Testis (tissue), 5 donors: ENCODE measurements at places on chromosomes 7 and 10.
A peak's percentile ranks its signal among the peaks of the same experiment; 100 is the strongest.

DNA sequence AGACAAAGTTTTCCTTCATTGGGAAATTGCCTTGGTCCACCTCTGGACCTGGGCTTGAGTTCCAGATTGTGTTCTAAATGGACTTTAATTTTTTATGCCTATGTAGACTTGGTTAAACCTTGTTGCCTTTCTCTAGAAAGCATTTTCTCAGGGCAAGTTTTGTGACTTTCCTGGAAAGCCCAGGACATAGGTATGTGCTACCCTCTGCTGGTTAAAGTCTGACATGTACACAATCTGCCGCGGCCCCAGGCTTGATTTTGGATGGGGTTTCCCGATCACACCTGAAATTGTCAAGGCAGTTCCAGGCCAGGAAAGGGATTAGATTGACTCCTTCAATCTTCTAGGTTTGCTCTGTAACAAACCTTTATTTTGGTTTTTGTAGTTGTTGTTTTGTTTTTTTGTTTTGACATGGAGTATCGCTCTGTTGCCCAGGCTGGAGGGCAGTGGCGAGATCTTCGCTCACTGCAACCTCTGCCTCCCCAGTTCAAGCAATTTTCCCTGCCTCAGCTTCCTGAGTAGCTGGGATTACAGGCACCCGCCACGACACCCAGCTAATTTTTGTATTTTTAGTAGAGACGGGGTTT is 14.1 kb upstream of the AKR1B10 start:
- peak; percentile 56 for DNase-seq

DNA sequence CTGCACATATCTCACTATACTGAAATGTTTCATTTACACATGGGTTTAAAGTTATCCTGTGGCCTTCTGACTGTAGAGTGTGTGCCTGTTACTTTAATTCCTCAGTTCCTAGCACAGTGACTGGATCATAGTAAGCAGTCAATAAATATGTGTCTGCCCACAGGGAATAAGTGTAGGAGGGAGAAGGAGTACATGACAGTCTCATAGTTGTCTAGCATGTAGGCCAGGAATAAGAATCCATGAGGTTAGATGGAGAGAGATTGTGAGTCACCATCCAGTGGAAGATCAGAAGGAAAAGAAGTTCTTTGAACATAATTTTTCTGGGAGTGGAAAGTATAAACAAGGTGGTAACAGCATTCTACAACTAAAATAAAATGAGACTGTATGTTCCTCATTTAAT is 36.6 kb upstream of the SEMA3A start:
- DNase-seq, result no peak

DNA sequence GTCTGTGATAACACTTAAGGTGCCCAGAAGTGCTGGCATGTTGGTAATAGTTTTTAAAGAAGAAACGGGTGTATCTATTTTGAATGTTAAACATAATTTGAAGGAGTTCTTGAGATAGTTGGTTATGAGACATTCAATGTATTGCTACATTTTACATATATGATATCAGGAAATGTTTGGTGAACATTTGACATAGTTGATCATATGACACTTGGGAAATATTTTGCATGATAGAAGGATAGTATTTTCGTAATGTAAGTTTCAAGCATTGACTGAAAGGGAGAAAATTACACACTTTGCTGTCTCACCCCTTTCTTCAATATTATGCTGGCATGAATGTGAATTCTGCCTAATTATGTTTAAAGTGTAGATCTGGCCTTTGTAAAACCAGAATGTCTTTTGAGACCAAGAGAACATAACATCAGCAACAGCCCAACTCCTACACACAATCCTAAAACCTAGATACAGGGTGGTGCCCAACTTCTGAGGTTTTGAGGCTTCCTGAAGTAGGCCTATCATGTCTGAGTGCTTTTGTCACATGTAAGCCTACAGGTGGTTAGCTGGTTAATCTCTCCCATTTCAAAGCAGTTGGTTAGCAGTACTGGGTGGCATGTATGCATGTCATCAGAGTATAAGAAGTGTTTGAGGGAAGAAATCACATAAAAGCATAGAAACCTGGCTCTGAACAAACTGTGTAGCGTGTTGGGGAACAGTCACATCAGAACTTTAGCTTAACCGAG is 2.1 kb downstream of the ADD3 start:
- DNase-seq, result no peak

GRCh38 chr10:49615213-49615612 is 1.4 kb downstream of the CHAT start:
- no peak for DNase-seq

GRCh38 chr7:129376778-129377700 is 57.2 kb upstream of the STRIP2 start:
- no peak for DNase-seq

- DNase-seq, result no peak
Measured at GRCh38 chr7:132061937-132062336, 505.5 kb upstream of the PODXL start.

GRCh38 chr7:159115601-159116501 is 28.8 kb downstream of the VIPR2 start:
- DNase-seq, result no peak

GRCh38 chr7:93047514-93048099 is 70.2 kb downstream of the SAMD9 start:
- DNase-seq, result no peak

DNA sequence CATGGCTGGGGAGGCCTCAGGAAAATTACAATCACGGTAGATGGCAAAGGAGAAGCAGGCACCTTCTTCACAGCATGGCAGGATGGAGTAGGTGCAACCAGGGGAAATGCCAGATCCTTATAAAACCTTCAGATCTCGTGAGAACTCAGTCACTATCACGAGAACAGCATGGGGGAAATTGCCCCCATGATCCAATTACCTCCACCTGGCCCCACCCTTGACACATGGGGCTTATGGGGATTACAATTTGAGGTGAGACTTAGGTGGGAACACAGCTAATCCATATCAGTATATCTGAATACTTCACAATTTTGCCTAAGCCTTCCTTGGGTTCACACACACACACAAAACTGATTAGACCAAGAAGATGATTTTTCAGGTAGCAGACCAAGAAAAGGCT is 145.1 kb upstream of the COL1A2 start:
- no peak for DNase-seq

GRCh38 chr10:86855513-86855912 is 99.1 kb downstream of the BMPR1A start:
- no peak for DNase-seq

DNA sequence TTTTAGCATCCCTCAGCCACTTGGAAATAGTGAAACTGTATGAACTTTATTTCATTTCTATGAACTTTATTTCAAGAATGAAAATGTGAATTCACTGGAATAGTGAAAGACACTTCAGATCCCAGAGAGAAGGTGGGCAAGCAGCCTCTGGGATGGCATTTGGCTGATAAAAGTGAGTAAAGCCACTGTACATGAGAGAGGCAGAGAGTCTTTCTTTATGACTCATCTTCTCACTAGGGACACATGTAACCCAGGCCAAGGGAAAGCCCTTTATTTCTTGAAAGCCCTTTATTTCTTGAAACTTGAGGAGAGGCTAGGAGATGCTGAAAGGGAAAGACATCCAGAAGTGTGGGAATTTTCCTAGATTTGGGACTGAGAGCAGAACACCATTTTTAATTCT is 148.9 kb upstream of the SMIM30 start:
- no peak for DNase-seq

GRCh38 chr10:52805414-52806285 is 33.1 kb upstream of the MBL2 start:
- no peak for DNase-seq

DNA sequence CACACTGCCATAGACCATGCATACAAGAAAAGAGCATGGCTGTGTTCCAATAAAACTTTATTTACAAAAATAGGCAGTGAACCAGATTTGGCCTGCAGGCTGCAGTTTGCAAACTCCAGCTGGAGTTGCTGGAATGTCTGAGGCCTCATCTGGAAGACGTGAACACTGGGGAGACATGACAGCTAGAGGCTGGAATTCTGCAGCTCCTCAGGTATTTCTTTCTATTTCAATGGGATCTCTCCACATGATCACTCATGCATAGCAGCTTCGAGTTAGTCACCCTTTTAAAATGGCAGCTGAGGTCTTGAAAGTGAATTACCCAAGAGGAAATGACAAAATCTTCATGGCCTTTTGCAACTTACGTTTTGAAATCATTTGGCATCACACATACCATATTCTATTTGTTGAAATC is 52.6 kb upstream of the BET1 start:
- no peak for DNase-seq

- DNase-seq, result peak; percentile 62
Measured at GRCh38 chr10:127243490-127244272, 47.3 kb upstream of the INSYN2A start.

DNA sequence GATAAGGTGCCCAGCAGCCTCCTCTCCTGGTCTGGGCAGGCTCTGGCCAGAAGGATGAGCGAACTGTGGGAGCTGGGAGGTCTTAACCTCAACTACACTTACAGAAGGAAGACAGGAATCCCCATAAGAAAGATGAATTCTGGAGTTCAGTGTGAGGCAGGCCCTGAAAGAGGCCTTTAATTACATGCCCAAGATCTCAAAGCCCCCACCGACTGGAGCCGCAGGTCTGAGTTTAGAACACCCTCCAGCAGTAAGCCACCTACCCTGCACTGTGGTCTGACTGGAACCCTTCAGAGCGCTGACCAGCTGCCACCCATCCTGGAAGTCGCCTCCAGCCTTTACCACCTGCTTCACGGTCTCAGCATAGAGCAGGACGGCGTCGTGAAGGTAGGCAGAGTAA is 28.2 kb upstream of the ACSL5 start:
- no peak for DNase-seq

- DNase-seq, result peak; percentile 37
Measured at GRCh38 chr7:108335269-108335918, 120.8 kb downstream of the NRCAM start.

DNA sequence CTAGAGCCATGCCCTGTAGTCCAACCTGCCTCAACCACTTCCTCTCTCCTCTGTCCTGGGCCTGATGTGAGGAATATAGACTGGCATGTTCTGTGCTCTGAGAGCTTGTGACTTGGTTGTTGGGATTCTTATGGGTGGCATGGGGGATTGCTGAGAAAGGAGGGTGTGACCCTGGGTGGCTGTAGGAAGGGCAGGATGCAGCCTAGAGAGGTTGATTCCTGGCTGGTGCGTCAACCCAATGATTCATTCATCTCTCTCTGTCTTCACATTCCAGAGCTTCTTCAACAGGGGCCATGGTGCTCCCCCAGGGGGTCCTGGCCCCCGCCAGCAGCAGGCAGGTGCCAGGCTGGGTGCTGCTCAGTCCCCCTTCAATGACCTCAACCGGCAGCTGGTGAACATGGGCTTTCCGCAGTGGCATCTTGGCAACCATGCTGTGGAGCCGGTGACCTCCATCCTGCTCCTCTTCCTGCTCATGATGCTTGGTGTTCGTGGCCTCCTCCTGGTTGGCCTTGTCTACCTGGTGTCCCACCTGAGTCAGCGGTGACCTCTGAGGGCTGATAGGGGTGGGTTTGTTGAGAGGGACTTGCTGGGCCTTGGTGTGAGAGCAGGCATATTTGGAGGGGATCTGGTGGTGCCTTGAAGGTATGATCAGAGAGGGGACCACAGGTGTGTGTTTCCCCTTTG is 2.6 kb downstream of the FAM241B start:
- peak; percentile 7 for DNase-seq

DNA sequence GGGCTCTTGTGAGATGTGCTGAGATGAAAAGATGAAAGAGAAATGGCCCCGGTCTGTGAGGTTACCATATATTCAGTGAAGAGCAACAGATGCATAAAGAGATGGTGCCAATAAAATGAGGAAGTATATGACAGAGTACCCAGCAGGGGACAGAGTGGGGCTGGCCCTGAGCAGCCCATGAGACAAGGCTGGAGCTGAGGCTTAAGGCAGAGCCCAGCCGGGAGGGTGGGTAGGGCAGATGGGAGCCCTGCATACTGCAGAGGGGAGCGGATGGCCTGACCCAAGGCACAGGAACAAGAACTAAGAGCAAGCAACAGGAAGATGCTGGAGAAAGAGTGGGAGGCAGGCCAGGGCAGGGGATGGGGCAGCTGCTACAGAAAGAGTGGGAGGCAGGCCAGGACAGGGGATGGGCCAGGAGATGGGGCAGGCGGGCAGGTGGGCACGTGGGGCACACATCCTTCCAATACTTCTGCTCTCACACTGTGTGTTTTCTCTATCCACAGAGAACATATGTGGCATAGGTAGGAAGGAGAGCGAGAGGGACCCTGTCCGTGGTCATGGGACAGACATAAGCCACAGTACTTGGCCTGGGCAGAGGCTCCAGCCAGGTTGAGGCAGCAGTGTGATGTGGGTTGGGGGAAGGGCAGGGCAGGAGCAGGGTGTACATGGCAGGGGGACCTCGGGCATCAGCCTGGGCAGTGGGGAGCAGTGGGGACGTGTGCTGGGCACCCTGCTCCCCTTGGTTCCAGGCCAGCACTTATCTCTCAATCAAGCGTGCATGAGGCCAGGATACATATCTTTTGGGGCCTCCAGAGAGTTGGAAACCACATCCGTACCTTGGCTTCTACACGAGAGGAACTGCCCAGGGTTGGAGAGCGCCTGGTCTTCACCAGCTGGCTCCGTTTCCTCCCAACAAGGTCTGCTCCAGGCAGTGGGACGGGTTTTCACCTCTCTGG is 91.6 kb upstream of the IKZF1 start:
- DNase-seq, result no peak

DNA sequence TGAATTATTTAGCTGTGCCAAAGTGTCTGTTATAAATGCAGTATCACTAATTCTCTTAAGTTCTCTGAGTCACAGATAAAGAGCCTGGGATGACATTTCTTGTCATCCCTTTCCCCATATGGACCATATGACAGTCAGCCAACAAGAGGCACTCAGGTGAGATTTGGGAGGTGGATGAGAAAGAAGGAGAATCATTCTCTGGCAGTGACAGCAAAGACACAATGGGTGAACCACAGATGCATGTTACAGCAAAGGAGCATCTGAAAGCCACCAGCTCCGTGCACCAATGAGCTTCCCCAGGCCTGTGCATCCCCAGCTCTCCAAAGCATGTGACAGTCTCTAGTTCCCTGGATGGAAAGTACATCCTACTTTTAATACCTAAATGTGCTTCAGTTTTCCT is 10.8 kb downstream of the GIMAP6 start:
- no peak for DNase-seq

- DNase-seq, result no peak
Measured at GRCh38 chr7:158469396-158470051, 118.1 kb downstream of the PTPRN2 start.

GRCh38 chr10:87847550-87847949 is 15.8 kb downstream of the KLLN start:
- no peak for DNase-seq

DNA sequence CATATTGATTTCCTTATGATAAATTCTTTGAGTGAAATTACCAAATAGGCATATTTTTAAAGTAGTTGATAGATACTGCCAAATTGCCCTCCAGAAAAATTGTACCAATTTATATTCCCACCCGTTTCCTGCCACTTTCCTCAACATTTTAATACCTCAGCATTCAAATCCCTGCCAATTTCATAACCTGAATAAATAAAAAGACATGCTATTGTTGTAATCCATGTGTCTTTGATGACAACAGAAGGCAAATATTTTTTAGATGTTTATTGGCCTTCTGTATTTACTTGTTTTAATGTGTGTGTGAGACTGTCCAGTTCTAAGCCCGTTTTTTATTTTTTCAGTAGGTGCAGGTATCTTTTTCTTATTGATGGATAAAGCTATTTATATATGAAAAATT is 71.7 kb downstream of the TEX36 start:
- no peak for DNase-seq
